Fibroblast of skin of back (primary cell): ENCODE measurements at places on chromosomes 1 and 21.

DNA sequence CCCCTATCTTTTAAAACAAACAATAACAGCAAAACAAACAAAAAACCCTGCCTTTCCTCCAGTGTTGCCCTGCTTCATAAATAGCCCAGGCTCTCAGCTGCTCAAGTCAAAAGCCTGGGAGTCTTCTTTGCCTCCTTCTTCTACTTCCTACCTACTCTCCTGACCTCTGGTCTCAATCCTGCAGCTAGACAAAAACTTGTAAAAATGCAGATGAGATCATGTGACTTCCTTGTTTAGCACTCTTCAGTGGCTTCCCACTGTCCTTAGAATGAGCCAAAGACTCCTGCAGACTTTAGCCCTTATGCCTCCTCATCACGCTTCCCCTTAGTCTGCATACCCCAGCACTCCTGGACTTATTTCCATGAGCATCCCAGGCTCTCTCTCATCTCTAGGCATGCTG, 55.0 kb upstream of the ZNF644 start:
- DNase-seq: no peak

GRCh38 chr1:79551321-79551720, 544.8 kb upstream of the ADGRL4 start:
- DNase-seq: peak; percentile 27

DNA sequence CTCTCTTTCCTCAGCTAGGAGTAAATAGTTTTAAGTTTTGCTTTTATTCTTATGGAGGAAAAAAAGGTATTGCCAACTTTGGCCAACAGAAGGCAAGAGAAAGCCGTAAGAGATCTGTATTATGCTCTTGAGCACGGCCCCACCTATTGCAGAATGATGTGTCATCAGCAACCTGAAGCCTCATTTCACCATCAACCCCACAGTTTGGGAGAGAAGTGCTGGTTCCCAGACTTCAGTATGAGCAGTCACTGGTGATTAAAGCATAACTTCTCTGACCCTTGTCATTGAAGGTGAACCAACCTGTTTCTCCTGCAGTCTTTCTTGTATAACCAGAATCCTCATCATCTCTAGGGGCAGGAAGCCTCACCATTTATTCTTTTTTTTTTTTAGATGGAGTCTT, 100.2 kb downstream of the SIPA1L2 start:
- DNase-seq: no peak

- DNase-seq: no peak
These were observed 9.3 kb upstream of the DCAF6 start for GRCh38 chr1:167927046-167927754.

GRCh38 chr1:225652729-225653462, at the start of gene ENAH:
TSS of gene ENAH (minus strand) at chr1:225653123. CDS start at chr1:225652690, 433 bp downstream.
- DNase-seq: peak; percentile 89

DNA sequence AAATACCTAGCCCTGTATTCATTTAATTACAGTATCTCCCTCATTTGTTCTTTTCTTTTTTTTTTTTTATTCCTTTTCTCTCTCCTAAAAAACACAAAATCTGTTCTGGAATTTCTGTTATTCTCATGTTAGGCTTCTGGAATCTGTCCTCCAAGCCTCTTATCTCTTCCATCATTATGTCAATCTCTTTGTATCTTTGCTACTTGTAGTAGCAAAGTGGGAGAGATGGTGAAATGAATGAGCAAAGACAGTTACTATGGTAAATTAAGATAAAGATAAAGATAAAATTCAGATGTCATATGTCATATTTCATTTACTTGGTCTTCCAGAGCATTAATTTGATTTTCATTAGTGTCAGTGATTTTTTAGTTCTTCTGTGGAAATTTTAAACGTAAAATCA, 155.1 kb downstream of the FGGY start:
- no peak for DNase-seq

DNA sequence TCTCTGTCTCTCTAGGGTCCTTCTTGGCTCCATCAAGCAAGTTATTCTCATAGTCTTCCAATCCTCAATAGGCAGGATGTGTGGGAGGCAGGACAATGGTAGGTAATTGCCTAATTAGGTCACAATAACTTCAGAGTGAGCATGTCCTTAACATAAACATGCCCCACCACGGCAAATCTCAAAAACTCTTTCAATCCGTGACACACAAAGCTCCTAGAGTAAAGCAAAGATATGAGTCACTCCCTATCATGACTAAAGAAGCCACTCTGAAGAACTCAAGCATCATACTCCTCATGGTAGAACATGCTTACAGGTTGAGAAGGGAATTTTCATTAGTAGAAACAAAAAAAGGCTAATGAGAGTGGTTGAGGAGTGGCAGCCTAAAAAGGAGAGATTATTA, 4.9 kb downstream of the HAO2 start:
- DNase-seq: peak; percentile 78

DNA sequence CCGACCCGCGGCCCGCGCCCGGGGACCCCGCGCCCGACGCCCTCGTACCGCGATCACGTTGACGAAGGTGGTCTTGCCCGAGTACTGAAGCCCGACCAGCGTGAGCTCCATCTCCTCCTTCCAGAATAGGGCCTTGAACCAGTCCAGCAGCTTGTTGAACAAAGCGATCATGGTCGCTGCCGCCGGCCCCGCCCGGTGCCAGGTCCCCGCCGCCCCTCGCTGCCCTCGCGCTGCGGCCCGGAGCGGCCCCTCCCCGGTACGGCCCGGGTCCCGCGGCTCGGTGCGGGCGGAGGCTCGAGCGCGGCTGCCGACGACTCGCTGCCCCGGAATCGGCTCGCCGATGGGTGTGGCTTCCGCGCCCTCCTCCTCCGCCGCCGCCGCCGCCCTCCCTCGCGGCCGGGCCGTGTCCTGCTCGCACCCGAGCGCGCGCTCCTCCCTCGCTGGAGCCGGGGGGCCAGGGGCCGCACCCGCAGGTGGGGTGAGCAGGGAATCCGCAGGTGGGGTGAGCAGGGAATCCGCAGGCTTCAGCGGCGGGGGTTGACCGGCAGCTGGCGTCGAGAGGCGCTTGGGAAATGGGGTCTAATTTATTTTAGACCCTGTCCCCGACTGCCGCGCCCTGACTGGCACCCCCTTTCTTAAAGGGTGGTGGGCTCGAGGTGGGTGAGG, at the start of gene ARL8A:
Gene ARL8A (minus strand): TSS at position 336 of the 666 bp plus-strand sequence. CDS start 165 bp downstream, at position 171.
- peak; percentile 53 for DNase-seq

DNA sequence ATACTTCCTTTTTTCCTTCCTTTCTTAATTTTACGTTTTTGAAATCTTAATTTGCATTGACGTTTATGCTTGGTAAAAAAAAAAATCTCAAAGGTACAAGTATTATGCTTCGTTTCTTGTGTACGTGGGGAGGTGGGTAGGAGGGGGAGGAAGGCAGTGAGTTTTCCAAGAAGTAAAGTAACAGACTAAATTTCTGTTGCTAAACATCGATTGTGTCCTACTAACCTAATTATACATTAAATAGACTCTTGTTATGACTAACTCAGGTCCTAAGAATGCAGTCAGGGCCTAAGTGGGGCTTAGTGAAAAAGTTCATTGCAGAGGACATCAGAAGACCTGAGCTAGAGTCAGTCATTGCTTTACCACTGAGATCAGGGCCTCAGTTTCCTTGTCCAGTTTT, 17.5 kb downstream of the NEK7 start:
- peak; percentile 38 for DNase-seq

DNA sequence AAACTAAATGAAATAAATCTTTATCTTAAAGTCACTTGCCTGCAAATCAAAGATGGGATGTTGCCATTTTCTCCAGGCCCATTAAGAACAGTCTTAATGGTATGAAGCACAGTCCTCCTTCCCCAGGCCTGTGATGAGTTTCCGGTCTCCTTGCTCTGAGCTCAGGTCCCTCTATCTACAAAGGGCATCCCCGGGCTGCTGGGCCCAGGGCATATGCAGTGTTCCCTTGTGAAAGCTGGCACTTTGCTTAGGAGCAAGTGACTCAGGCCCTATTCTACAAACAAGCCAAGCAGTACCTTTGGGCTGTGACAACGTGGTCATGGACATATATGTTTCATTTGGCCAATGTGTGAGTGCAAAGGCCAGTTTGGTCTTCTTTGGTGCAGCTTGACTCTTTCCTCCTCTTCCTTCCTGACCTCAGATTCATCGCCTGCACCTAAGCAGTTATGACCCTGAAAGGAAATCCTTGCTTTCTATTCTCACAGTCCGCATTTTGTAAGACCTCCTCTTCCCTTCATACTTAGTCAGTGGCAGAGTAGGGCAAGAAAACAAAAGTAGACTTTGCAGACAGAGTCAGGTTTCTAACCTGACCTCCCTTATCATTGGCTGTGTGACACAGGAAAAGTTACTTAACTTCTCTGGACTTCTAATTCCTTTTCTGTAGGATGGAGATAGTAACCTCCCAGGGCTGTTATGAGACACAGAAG, 109.5 kb downstream of the ERG start:
- peak; percentile 39 for DNase-seq

DNA sequence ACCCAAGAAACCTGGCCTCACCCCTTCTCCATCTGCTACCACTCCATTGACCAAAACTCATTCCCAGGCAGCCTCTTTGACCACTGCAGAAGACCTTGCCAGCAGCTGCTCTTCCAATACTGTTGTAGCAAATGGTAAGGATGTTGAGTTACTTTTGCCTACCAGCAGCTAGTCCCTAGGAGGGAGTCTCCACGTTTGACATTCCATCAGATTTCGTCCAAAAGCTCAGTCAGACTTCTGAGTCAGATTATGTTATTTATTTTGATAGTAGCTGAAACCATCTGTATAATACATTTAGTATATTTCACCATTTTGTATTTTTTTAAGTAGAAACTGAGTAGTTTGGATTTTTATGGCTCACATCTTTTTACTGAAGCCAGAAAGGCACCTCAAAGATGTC, 51.5 kb upstream of the WNT2B start:
- DNase-seq: peak; percentile 86

DNA sequence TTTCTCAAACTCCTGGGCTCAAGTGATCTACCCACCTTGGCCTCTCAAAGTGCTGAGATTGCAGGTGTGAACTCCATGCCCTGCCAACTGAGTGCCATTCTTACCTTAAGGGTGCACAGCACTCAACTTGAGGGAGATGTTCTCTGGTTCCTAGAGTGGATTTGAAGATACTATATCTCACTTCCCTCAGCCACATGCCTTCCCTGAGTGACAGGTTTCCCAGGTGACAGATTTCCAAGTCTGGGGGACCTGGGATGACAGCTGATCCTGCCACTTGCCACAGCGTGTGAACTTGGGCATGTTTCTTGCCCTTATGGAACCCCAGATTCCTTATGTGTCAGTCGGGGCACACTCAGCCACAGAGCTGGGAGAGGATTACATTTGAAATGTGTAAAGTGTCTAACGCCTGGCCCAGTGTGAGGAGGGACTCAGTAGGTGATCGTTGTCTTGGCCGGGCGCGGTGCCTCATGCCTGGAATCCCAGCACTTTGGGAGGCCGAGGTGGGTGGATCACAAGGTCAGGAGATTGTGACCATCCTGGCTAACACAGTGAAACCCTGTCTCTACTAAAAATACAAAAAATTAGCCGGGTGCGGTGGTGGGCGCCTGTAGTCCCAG, 29.6 kb upstream of the BTG2 start:
- no peak for DNase-seq

GRCh38 chr1:234544087-234544579, 65.2 kb upstream of the TARBP1 start:
- DNase-seq: peak; percentile 87

DNA sequence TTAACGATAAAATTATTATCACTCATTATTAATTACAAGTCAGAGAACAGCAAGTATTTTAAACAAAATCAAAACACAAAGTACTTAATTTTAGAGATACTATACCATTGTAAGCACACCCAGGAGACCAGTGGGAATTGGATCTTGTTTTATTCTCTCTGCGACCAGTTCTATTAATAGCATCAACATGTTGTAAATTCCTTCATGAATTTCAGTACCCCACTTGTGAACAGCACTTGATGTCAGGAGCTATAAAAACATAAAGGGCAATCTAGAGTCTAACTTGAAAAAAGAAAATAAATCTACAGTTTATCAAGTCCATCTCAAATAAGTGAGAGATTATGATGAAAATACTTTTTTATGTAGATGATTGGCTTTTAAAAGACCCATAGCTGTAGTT, 42.9 kb downstream of the USP24 start:
- DNase-seq: peak; percentile 31

DNA sequence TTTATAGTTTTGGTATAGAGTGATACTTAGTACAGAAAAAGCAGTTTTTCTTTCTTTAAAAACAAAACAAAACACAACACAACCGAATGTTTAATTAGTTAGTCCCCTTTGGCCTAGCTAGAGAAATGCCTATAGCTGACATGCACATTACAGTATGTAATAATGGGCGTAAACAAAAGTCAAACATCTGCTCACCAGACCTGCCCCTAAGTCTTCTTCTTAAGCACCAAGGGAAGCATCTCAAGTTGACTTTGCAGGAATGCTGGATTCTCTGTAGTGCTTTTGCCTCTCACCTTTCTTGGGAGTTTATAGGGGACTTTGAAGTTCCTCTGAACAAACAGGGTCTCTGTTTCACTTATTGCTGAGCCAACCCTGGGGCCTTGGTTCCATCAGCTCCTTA, 143.7 kb downstream of the TM2D1 start:
- DNase-seq: no peak

DNA sequence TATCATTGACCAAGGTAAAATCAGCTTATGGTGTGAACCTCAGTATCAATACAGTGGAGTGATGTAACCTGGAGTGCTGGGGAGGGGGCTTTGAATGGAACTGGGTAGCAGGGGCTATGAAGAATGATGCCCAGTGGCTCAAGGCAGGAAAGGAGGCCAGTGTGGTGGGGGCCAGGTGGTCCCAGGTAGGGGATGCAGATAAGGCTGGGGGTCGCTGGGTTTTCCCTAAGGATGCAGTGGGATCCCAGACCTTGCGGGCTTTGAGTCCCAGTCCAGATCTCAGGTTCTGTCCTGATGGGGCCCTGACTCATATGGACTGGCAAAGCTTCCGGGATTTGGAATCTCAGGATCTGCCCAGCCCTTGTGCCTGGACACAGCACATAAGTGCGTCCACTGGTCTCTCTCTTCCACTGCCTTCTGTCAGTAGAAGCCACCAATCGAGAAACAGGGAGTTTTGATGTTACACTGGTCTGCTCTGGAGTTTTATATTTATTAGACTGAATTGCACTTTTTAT, 52.0 kb downstream of the S100B start:
- DNase-seq: no peak

GRCh38 chr1:62003777-62004176, 190.9 kb upstream of the L1TD1 start:
- no peak for DNase-seq

- DNase-seq: no peak
These were observed 96.4 kb downstream of the SSBP3 start for GRCh38 chr1:54309631-54310366.

GRCh38 chr1:117164209-117164608, 42.7 kb upstream of the TRIM45 start:
- no peak for DNase-seq

GRCh38 chr1:107110326-107110725, 30.5 kb upstream of the NTNG1 start:
- peak; percentile 2 for DNase-seq
